Skin of body (tissue), 3 donors: ENCODE measurements at places on chromosomes 4 and X.

DNA sequence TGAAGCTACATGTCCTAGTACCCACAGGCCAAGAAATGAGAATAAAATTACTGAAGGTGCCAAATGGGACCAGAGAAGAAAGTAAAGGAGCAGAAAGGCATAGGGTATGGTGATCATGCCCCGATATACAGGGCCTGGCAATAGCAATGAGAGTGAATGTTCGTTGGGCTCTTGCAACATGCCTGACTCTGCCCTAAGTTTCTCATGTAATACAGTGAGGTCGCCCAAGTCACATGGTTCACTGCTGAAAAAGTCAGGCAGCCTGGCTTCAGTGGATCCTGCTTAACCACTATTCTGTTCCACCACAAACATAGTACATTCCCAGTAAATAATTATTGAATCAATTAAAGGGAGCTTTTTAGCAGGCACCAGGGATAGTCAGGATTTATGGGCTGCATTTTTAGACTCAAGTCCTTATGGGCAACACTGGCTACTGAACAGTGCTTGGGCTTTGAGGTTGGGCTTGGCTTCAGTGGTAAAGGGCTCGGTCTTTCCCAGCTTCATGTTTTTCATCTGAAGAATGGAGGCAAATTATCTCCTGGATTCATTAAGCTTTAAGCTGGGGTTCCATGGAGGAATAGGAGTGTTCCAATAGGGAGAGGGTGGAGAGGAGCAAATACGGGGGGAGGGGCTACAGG, 67.1 kb upstream of the ZNF518B start:
- DNase-seq = no peak

- DNase-seq = peak; percentile 55
Measured at GRCh38 chr4:33054656-33055196, 2334.6 kb downstream of the PCDH7 start.

- DNase-seq = no peak
Measured at GRCh38 chr4:11426731-11427120, 2.0 kb downstream of the HS3ST1 start.

DNA sequence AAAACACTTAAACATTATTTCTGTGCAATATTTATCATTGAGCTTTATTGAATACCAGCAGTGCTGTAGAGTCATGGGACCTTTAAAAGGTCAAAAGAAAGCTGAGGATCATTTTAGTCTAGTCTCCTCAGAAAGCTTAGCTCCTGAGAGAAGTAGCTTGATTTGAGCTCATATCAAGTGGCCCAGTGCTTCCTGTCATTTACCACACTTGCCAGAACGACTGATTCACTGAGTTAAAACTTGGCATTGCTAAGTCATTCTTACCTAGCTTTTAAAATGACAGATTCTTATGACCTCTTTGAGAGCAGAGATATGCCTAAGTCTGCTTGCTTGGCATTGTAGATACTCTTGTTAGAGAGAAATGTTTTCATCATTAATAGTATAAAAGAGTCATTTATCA, 15.2 kb downstream of the SEPTIN11 start:
- DNase-seq = no peak

DNA sequence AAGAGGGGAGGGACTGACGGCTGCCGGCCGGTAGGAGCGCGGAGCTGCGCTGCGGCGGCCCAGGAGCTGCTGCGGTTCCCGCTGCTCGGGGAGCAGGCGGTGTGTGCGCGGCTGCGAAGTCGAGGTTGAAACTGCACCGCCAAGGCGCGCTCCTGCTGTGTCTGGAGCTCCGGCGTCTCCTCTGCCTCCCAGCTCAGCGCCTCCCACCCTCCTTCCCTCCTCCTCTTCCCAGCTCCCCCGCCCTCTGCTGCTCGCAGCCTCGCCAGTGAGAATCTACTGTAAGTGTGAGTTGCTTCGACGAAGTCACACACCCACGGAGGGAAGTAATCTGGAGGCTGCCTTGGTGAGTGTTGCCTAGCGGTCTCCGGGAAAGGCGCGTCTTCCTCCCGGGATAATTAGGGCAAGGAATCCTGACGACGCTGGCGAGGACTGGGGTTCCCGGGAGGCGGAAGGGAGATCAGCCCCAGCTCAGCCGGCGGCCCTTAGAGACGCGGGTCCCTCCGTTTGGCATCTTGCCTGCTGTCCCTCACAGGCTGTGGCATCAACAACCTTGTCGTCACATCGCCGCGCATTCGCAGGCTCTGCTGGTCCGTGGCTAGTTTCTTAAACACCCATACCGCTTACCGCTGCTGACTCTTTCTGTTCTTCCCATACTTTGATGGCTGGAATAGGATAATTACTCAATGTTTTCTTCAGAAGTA, at the start of gene EPHA5:
Gene EPHA5 (minus strand): TSS at position 159 of the 701 bp plus-strand sequence. CDS start 747 bp downstream, outside the sequence.
- peak; percentile 67 for DNase-seq

- no peak for DNase-seq
Measured at GRCh38 chr4:138115053-138115452, 127.1 kb downstream of the SLC7A11 start.

DNA sequence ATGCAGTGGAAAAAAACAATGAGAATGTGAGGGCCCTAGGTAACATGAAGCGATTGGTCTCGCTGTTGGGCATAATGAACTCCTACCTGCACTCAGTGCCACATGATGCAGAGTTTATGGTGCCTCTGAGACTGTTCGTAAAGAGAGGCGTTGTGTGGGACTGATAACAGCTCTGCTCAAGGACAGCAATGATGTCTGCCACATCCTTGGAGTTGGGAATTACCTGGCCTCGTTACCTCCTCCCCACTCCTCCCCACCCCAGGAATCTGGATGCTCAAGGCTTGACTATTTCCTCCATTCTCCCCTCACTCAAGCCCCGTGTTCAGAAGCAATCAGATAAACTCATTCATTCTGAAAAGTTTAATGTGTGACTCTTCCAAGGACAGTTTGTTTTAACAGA, 148.0 kb upstream of the JADE1 start:
- DNase-seq = no peak
